DMS79 treated with DMSO at 0.1 percent for 48 hours (cell line): ENCODE measurements at places on chromosomes 3 and 15.

- DNase-seq = no peak
Measured at GRCh38 chr3:49054344-49054862, 25.2 kb upstream of the IMPDH2 start.

GRCh38 chr15:72774696-72775383 lies 8.7 kb downstream of the ADPGK start:
- no peak for DNase-seq

DNA sequence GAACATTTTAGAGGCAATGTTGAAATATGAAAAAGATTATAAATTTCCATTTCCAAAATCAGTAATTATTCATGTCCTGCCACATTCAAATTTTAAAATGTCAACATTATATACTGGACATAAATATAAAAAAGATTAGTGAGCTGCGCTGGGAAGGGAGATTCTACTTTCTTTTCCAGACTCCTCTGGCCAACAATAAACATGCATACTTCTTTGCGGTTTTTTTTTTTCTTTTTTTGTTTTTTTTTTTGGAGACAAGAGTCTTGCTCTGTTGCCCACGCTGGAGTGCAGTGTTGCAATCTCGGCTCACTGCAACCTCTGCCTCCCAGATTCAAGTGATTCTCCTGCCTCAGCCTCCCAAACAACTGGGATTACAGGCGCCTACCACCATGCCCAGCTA lies 105.5 kb downstream of the ADAM10 start:
- DNase-seq = no peak

DNA sequence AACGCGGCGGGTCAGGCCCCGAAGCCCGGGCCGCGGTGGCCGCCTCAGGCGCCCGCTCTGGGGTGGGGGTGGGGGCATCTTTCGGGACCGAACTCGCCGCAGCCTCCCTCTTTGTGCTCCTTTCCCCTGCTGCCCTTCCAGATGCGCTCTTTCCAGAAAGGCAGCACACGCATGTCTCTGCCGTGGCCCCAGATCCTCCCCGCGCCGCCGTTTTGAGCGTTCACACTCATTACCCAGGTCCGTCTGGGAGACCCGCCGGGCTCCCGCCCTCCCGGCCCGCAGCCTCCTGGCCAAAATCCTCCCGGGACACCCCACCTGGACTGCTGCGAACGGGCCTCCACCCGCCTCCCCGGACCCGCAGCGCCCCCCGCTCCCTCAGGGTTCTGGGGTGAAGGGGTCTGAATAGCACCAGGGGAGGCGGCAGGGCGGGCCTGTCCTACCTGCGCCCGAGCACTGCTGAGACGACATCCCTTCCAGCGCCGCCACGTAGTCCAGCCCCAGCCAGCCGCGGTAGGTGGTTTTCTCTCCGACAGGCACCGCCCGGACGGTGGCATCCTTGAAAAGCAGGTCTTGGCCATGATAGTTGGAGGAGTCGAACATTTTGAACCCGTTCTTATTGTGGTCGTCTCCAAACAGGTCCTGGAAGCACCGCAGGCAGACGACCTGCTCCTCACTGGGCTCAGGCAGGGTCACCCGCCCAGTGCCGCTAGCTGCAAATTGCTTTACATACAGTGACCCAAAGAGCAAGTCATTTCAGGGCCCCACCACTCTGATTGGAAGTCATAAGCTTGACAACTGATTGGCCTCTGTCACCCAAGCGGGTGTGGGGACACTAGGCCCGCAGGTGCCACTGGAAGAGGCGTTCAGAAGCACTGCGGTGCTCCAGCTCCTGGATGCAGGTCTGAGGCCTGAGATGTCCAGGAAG lies 25.9 kb downstream of the MELTF start:
- peak; percentile 89 for DNase-seq

GRCh38 chr3:132325634-132326033 lies 8.4 kb downstream of the ACP3 start:
- no peak for DNase-seq

DNA sequence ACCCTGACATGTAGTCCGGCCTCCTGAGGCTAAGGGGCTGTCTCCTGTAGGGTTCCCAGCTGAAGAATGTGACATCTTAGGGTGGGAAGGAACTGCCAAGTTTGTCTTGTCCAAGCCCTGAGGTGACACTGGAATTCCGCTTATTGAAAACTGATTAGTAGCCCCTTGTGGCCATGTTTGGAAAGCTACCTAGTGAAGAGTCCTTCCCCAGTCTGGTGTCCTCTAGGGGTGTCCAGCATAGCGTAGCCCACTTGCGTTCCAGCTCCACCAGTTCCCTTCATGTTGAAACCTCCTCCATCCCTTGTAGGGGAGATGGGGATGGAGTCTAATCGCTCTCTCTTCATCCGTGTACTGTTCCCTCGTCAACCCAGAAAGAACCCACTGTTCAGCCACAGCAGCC lies 79.5 kb downstream of the CHDH start:
- no peak for DNase-seq

DNA sequence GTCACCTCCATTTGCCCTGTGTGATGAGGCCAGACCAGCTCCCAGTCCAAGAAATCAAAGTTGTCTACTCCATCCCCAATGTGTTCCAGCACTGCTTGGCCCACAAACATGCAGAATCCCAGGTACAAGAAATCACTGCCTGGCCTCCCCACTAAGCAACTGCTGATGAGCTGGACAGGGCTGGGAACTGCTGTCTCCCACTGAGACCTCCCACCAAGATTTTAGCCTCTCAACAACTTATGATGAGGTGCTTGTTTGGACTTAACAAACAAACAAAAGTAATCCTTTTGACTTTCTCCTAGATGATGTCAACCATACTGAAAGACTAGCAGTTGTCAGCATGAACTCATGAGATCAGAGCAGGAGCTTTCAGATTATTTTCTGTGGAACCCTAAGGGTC lies 260.1 kb upstream of the UBE2E2 start:
- no peak for DNase-seq

DNA sequence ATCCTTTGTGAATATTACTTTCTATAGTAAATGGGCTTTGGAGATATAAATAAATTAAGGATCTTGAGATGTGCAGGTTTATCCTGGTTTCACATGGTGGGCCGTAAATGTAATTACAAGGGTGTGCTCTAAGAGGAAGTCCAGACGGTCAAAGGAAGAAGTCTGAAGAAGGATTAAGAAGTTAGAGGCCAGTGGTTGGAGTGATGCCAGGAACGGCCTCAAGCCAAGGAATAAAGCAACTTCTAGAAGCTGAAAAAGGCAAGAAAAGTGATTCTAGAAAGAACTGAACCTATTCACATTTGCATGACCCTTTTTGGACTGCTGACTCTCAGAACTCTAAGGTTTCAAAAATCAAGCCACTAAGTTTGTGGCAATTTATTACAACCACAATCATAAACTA lies 981.3 kb upstream of the ALCAM start:
- DNase-seq = no peak

DNA sequence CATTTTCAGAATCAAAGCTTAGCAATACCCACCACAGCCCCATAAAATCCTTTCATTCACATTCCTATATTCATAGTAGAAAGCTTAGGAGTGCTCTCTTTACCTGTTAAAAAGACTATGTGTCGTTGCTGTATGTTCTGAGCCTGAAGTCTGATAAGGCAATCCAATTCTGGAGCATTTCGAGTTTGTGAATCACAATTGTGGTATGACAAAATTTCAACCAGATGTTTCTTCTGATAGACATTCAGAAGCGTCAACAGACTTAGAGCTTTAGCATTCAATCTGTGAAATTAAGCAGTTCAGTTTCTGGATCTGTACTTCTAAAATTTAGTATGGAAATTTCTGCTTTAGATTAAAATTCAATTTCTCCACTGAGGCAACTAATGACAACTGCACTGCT lies 58.3 kb downstream of the TASOR start:
- no peak for DNase-seq

GRCh38 chr3:185976977-185977678 lies 39.3 kb upstream of the TRA2B start:
- DNase-seq = no peak

- no peak for DNase-seq
Measured at GRCh38 chr15:22888120-22888859, 49.8 kb downstream of the NIPA2 start.

DNA sequence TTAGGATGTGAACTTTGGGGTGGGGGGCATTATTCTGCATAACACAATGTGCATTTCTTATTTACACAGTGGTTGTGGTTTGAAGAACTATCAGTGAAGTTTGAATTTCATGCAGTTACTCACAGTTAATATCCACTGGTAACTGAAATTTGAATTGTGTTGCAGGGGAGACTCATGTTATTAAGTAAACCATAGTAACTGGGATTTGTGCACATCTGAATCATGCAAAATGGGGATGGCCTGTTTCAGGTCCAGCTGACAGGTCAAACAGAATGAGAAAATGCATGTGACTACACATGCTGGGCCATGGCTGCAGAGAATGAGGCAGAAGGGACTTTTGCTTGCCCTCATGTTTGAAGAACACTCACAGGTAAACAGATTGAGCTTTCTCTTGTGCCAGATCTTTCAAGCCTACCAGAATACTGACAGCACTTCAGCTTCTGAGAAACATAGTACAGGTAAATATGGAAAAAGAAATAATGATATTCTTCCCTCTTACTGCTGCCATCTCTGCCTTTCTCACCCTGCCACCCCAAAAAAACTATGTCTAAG lies 115.0 kb downstream of the POLQ start:
- no peak for DNase-seq

- no peak for DNase-seq
Measured at GRCh38 chr3:120324190-120324589, 25.0 kb downstream of the LRRC58 start.

GRCh38 chr3:29284497-29284896 lies 3.6 kb downstream of the RBMS3 start:
- DNase-seq = no peak

- no peak for DNase-seq
Measured at GRCh38 chr3:71162221-71162620, 421.3 kb downstream of the FOXP1 start.

GRCh38 chr3:35663471-35663870 lies 24.1 kb downstream of the ARPP21 start:
- DNase-seq = no peak

DNA sequence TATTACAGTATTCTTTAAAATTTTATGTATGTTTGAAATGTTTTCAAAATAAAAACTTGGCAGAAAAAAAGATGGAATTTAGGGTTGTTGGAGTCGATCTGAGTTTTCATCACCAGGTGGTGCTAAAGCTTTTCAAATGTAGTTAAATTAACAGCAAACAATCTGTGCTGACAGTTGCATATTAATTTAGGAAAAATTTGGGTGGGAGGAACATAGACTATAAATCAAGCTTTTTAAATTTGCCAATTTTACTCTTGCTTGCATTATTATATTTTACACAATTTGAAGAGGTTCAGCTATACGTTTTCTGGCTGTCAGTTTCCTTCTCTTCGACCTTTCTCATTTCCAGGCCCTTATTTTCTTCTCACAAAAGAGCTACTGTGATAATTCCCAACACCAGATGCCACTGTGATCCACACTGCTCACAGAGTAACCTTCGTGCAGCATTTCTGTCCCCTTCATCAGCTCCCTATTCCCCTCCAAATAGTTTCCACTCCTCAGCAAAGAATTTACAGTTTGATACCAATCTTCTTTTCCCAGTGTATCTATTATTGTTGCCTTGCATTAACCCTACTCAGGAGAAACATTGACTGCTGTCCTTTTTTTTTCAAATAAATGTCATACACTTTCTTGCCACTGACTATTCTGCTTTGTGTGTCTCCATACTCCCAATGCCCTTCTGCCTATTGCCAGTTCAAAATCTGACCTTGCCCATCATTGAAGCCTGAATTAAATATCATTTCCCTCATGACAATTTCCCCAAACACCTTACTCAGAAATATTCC lies 53.4 kb upstream of the EIF5A2 start:
- peak; percentile 43 for DNase-seq

- DNase-seq = no peak
Measured at GRCh38 chr15:72113347-72114031, 4.5 kb downstream of the MYO9A start.

- DNase-seq = no peak
Measured at GRCh38 chr3:79846148-79846933, 78.5 kb upstream of the ROBO1 start.

GRCh38 chr3:13065727-13066126 lies 7.5 kb downstream of the IQSEC1 start:
- no peak for DNase-seq

DNA sequence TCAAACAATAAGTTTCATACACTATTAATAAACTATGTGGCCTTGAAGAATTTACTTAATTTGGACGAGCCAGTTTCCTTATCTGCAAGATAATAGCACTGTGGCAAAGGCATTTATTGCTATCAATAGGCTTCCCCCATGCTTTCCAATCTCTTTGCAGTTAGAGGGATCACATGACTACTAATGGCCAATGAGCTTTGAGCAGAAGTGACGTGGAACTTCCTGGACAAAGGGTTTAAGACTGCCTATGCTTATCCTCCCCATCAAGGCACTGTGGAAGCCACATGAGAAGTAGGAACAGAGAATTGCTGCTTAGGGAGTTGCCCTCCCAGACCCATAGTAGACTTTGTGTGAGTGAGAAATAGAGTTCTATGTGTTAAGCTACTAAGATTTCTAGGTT lies 16.7 kb upstream of the ZMAT3 start:
- DNase-seq = no peak

GRCh38 chr3:170007031-170007663 lies 30.6 kb upstream of the GPR160 start:
- DNase-seq = no peak

GRCh38 chr3:50189274-50189673 lies 2.1 kb upstream of the GNAT1 start:
- peak; percentile 58 for DNase-seq

- DNase-seq = peak; percentile 58
Measured at GRCh38 chr3:55000546-55000945, 72.7 kb upstream of the LRTM1 start.

DNA sequence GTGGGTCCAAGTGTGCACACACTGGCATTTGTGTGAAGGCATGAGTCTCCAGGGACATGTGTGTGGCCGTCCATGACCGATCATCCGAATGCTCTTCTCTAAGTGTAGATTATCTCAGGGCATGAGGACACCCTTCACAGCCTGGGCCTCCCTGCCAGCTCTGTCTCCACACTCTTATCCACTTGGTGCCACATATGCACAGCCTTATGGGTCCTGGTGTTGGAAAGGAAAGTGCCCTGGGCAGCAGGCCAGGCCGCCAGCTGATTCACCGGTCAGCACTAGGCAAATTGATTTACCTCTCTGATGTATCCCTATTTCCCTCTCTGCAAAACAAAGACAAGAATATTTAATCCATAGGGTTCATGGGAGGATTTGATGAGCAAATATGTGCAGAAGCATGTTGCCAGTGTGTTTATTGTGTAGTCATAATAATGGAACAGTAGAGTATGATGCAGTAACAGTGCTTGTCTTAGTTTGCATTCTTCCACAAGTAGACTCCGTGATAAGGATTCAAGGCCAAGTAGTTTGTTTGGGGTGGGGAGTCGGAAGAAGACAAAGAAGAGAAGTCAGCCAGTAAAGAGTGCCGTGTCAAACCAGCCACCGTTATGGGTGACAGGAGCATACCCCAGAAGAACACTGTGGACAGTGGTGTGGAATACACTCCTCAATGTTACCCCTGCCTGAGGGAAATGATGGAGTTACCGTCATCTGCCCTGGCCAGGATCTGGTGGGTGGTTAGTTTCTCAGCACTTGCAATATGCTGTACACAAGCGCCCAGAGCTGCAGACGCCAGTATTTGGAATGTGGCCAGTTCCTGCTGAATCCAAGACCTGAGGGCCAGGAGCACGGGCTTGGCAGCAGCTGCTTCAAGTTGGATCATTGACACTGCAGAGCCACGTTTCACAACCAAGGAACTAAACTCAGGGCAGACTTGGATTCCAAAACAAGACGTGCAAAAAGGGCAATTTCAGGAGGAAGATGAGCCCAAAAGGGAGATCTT lies 85.1 kb downstream of the MTHFS start:
- peak; percentile 81 for DNase-seq

- no peak for DNase-seq
Measured at GRCh38 chr3:172084871-172085556, 45.6 kb downstream of the FNDC3B start.

GRCh38 chr3:50320853-50321335 lies 1.7 kb downstream of the HYAL2 start:
- peak; percentile 18 for DNase-seq
